HFF-Myc (cell line): ENCODE measurements at places on chromosomes 1 and 21.

GRCh38 chr1:39104158-39105060 is 78.3 kb downstream of the NDUFS5 start:
- DNase-seq, result no peak

DNA sequence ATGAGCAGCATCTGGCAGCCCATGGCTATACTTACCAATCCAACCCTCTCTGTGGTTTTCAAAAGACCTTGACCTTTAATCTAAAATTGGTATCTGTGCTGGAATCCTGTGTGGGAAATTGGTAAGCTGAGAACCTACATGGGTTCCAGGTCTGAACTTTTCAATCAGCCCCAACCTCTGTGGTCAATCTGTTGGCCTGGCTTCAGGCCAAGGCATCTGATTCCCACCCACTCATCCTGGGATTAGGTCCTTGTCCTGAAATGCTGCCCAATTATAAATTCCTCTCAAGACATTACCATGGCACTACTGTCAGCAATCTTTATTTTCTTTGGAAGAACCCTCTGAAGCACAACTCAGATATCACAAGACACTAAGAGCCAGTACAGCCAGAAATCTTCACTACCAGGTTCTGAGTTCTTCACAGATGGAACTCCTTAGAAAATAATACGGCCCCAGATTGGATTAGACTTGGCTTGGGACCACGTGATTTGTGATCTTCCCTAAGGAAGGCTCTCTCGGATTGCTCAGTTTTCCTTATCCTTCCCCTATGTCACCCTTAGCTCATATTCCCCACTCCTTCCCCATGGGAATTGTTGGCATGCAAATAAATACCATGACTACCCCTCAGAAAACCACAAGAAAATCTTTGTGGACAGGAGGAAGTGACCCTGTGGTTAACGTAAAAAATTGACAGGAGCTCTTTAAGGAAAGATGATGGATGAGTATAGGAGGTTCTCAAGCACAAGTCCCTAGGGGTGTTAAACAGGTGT is 207.9 kb upstream of the ST6GALNAC5 start:
- no peak for DNase-seq

DNA sequence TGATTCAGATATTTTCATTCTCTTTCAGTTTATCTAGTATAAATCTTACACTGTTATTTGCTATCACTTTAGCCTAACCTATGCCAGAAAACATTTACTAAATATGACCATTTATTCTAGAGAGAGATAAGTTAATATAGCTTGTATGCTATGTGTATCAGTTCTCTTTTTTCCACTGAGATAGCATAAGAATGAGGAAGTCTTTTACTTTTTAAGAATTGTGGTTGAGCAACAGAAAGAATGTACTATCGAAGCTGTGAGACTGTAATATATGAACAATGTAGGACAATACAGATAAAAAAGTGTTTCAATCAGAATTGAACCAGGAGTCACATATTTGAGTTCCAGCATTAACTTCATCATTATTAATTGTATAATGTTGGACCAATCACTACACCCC is 479.9 kb upstream of the PLXNA2 start:
- DNase-seq, result no peak

GRCh38 chr1:64624808-64625207 is 120.1 kb upstream of the RAVER2 start:
- no peak for DNase-seq

GRCh38 chr1:43512681-43513080 is 18.0 kb upstream of the PTPRF start:
- DNase-seq, result no peak

GRCh38 chr1:114959423-114959822 is 70.2 kb upstream of the TSHB start:
- DNase-seq, result no peak

GRCh38 chr1:84223751-84224432 is 77.6 kb upstream of the SAMD13 start:
- DNase-seq, result peak; percentile 10

GRCh38 chr1:216688127-216688657 is 35.0 kb downstream of the ESRRG start:
- no peak for DNase-seq

DNA sequence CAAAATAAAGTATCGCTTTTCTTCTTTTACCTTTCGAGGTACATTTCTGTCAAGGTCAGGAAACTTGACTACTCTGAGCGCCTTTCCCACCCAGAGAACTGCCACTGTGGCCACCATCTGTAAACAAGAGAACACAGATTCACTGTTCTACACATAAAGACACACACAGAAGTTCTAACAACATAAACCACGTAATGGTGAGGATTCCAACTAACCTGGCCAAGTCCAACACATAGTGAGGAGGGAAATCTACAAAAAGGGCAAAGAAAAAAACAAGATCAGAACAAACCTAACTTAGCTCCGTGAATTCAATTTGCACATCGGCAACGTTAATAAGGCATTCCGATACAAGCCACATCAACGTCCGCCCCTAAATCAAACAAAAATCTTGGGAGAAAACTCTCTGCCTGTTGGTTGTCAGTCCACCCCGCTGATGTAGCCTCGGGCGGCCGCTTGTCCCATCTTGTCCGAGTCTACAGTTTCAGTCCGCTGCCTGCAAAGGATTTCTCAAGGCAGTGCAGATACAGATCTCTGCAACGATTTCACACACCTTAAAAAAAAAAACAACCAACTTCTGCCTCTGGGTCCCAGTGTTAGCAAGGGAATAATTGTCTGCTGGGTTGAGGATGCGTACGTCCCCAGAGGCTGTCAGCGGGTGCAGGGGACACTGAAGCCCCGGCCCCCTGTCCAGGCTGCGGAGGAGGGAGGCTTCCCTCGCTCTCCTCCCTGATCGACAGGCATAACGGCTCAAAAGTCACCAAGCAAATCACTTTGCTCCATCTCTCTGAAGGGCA is 1.0 kb downstream of the SLC35D1 start:
- DNase-seq, result no peak

- no peak for DNase-seq
These were observed 59.4 kb downstream of the EPB41 start for GRCh38 chr1:28973596-28974421.

DNA sequence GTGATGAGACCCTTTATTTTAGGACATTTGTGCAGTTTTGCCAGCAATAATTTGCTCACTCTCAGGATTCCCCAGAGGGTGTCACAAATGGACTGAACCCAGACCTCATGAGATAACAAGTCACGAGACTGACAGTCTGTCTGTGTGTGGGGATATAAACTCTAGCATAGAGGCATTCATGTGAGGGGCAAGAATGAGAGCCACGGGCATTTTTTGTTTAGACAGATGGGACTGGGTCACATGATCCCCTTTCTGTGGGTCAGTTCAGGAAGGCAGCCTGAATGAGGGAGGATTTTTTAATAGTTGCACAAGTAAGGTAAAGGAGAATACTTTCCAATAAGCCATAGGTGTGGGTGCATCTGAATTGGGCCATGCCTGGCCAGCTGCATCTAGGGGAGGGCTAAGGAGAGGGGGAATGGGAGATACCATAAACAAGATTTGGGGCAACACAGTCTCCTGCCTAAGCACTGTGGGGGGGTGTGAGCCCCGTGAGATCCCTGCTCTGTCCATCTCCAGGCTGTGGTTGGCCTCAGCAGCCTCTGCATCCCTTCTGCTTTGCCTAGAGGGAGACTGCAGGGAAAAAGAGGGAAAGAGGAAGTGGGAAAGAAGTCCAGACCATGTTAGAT is 66.6 kb downstream of the NAV1 start:
- DNase-seq, result no peak

GRCh38 chr1:201143726-201144635 is 10.3 kb downstream of the TMEM9 start:
- DNase-seq, result no peak

DNA sequence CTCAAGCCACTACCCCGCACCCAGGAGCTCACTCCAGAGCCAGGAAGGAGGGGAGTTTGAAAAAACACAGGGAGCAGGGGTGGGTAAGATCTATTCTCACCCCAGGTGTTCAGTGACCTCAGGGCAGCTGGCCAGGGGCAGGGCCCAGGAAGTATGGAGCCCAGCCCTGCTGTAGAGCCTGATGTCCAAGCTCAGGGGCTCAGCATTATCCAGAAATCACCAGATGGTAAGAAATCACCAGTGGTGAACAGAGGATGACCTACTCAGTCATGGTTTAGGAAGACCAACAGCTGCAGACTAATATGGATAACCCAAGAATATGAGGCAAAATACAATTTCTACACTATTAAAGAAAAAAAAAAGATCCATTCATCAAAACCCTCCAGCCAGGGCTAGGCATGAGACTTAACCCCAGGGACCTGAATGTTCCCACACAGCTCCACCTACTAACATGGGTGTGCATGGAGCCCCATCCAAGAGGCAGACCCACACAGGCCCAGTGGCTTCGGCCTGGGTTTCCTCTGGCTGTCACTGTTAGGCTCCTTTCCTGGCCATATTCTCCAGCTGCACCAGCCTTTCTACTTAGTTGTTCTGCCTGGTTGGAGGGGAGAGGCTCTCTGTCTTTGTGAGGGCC is 67.6 kb downstream of the KCNN3 start:
- no peak for DNase-seq

DNA sequence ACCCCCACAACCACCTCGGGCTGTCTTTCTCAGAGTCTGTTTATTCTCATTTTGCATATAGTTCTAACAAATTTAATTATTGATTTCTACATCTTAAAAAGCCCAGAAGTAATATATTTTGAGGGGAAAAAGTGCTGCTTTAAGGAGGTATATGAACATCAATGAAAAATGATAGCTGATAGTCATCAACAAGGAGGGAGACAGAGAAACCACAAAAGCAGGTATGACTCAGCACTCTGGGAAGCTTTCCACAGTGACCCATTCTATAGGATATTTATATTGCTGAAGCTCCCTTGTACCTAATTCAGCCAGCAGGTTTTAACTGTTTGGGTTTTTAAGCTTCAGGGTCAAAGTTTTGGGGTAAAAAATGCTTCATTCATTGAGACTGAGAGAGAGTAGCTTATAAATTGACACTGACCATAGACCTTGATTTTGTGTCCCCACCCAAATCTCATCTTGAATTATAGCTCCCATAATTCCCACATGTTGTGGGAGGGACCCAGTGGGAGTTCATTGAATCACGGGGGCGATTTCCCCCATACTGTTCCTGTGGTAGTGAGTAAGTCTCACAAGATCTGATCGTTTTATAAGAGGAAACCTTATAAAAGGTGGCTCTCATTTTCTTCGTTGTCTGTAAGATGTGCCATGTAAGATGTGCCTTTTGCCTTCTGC is 27.4 kb downstream of the VANGL1 start:
- peak; percentile 67 for DNase-seq

- no peak for DNase-seq
These were observed 882.4 kb upstream of the ADGRL2 start for GRCh38 chr1:80918380-80918779.

DNA sequence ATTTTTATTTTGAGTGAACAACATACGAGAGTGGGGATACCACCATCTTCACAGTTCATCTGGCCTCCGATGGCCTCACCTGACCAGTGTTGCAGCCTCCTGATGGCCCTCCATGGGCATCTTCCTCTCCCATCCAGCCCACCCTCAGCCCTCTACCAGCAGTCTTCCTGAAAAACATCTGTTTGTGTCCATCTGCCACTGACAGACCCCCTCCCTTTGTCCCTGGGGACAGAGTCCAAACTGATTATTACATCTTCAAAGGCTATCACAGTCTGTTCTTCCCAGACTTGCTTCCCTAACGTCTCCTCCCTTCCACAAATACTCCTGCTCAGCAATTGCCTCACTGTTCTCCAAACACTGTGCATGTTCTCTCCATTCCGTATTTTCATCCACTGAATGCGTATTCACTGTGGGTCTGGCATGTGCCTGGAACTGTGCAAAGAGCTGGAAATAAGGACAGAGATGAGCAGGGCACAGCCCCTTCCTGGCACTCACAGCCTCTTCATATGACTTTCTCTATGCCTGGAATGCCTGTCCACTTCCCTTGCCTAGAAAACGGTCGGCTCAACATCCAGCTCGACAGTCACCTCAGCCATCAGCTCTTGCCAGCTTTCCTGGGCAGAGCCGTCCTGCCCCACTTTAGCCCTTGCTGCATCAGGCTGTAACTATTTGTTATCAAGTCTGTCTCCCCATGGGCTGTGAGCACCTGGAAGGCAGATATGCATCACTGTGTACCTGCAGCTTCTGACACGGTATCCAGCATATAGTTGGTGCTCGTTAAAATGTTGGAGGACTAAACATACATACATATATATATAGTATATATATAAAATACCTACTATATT is 8.3 kb upstream of the ATF3 start:
- no peak for DNase-seq

DNA sequence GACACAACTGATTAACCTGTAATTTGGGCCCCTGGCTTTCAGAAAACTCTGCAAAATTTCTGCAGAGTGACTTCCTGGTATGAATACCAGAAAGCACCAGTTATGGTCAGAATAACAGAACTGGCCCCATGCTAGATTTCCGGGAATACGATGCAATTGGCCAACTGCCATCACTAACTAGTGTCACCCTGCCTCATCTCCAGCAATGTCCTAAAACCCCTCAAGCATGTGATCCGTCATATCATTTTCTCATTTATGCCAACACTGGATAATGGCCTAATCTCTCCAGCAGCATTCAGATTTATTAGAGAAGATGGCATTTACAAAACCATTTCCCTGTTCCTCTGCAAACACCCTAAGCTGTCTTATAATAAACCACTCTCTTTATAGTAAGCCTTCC is 15.4 kb downstream of the KAZN start:
- DNase-seq, result no peak

- peak; percentile 53 for DNase-seq
These were observed 49.8 kb downstream of the ACOT7 start for GRCh38 chr1:6343506-6344405.

- DNase-seq, result no peak
These were observed 29.6 kb downstream of the TMEM63A start for GRCh38 chr1:225852413-225853124.

GRCh38 chr1:31627930-31628559 is 10.6 kb downstream of the HCRTR1 start:
- no peak for DNase-seq

- DNase-seq, result no peak
These were observed 8.0 kb downstream of the ADGRL2 start for GRCh38 chr1:81808760-81809159.

GRCh38 chr1:204093781-204094180 is 20.9 kb downstream of the SOX13 start:
- DNase-seq, result no peak

- DNase-seq, result no peak
These were observed 1.1 kb downstream of the TTC3 start for GRCh38 chr21:37074197-37074510.

DNA sequence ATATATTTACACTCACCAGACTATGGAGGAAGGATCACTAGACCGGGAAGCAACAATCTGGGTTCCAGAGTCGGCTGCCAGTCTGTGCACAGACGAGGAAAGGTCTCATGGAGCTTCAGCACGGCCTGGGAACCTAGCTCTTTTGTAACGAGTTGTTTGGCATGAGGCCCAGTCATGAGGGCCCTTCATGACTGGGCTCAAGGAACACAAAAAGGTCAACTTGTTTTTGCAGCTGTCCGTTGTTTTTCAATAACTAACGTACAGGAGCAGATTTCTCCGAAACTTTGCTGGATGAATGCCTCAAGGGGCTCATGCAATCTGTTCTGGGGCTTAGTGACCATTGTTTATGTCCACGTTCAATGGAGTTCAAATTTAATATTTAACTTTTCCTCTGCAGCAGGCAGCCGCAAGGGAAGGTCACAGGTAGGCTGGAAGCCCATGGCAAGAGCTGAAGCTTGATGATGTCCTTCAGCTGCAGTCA is 5.9 kb upstream of the STUM start:
- DNase-seq, result no peak

- no peak for DNase-seq
These were observed 127.9 kb downstream of the CLIC6 start for GRCh38 chr21:34796518-34797200.

GRCh38 chr1:181659321-181659957 is 176.1 kb downstream of the CACNA1E start:
- no peak for DNase-seq
